ENCODE measurements at places on chromosomes 7 and 10. TPM values are rescaled to one million over a fixed set of nuclear protein-coding genes. Genes with fewer than 3 reads are reported as not detected.

DNA sequence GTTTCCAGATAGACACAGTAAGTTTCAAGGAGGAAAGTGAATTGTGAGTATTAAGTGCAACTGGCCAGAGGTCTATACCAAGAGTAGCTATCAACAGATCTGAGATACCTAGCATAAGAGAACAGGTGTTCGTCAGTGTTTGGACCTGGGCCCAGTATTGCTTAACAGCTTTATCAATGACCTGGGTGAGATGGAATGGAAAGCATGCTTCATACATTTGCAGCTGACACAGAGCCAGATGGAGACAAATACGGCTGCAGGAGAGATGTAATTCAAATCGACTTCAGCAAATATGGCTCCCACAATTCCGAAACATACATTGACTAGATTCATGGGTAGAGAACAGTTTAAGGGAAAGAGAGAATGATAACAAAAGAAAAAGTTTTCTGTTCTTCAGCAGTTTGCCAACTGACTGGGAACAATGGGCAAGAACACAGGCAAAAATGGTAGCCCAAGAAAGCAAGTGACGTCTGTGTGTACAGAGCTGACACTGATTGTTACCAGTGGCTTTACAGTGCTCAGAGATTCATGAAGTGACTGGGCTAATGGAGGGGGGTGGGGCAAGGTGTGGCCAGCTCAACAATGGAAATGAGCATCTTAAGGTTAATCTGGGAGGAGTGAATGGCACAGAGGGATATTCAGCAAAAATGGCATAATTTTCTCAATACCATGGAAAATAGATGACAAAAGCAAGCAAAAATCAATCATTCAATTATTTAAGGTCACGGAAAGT is 28.0 kb upstream of the COBL start:
- no peak for DNase-seq

DNA sequence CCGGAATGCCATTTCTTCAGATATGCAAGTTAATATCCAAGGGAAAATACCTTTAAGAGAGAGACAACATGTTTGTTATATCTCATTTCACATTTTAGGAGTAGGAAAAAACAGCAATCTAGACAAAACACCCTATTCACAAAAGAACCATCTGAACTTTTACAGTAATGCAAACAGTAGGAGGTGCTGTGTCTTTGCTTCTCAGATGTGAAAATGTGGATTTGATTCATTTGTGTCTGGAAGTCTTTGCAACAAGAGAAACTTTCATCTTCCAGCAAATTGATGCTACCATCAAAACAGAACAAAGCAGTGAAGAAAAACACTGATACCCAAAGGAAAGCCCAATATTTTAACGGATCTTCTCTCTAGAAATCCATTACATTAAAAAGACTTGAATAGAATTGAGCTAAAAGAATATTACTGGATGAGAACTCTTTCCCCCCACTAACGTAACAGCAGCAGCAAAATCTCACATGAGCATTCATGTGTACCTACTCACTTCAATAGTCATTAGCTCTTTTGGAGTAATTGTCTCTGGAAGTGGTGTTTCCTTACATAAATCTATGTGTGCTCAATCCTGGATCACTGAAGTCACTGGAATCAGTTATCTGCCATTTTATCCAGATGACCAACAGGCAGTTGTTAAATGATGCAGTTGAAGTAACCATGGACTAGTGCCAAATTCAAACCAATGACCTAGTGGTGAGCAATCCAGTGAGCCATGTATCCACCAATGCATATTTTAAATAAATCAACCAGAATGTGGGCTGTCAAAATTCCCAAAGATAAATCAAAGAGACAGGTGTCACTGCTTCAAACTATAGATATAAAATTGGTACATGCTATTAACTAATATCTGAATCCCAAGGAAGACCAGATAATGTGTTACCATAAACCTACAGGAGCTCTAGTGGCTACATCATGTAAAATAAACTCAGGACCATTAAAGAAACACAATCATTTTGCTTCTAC is 1.8 kb downstream of the SEMA3C start:
- DNase-seq, result no peak

- DNase-seq, result peak; percentile 13
These were observed 109.0 kb upstream of the VIPR2 start for GRCh38 chr7:159253657-159254056.

- DNase-seq, result peak; percentile 95
These were observed 477 bp upstream of the NMT2 start for GRCh38 chr10:15168786-15169554.

DNA sequence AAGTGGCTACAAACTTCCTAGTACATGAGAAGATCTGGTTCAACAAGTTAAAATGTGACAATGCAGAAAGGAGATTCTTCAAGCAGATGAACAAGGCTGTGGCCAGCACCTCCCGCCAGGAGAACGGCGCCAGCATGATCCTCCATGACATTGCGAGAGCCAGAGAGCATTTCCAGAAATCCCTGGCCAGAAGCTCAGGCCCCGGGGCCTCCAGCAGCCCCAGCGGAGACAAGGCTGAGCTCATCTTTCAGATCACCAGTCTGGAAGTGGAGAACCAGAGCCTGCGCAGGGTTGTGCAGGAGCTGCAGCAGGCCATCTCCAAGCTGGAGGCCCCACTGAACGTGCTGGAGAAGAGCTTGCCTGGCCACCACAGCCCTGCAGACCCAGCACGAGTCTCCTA is 40.1 kb upstream of the ZNF273 start:
- no peak for DNase-seq

DNA sequence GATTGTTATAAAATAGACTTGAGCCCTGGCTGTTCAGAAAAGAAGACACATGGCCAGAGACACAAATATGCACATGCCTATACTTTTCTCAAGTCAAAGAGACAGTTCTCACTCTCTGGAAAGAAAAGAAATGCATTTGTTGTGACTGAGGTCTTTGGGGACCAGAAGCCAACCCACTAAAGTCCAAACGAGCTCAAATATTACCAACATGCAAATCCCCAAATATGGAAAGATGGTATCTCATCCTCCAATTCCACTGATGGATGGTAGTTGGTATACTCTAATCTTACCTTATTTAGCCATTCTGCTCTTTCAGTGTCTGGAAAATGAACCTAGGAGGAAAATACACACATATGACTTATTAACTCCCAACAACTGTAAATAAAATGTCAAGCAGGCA is 30.6 kb downstream of the ESYT2 start:
- DNase-seq, result no peak

GRCh38 chr10:115022733-115023132 is 70.4 kb upstream of the ATRNL1 start:
- DNase-seq, result no peak

GRCh38 chr10:73225518-73225917 is 21.5 kb downstream of the DNAJC9 start:
- no peak for DNase-seq

GRCh38 chr7:95686109-95686508 is 86.2 kb upstream of the DYNC1I1 start:
- DNase-seq, result no peak

GRCh38 chr10:11454958-11455566 is 156.4 kb downstream of the USP6NL start:
- DNase-seq, result no peak

Gene ADARB2
- 1.2 TPM for total RNA-seq

Gene RNF32
- 0.33 TPM for total RNA-seq

Gene JAKMIP3
- 0.41 TPM for total RNA-seq

Gene EXOC6
- 7.0 TPM for total RNA-seq

Gene MYOZ1
- not detected for total RNA-seq

Data from CD8-positive, alpha-beta T cell (primary cell).